RWPE1 (cell line): ENCODE measurements at places on chromosomes 3 and 15.
A peak's percentile ranks its signal among the peaks of the same experiment; 100 is the strongest.

DNA sequence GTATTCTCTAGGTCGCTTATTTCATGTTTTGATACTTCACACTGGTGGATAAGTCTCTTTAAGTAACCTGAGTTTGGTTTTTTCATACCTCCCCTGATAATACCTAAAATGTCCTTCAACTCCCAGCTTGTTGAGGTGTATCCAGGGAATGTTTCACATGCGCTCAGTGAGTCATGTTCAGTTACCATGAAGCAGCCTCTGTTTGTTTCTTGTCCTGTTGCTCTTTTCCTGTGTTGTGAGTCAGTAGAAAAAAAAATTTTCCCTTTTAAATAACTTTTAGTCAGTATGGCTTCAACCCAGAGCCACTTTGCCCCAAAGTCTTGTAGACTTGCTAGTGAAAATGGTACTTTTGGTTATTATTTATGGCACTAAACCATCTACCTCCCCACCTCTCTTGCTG lies 278.4 kb upstream of the ZPLD1 start:
- DNase-seq = peak; percentile 77

DNA sequence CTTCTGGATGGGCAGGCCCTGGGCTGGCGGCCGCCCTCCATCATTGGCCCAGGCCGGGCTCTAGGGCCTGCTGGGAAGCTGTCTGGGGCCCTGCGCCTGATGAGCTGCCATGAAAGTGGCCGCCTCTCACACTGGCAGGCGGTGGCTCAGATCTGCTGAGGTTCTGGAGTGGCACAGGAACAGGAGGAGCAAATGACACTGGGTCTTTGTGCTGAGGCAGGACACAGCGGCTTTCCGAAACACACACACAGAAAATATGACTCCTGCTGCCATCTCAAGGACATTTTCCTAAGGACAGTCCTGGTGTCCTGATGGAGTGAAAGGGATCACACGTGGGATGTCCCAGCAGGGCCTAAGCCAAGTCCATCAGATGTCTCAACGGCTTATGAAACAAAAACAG lies 103.5 kb downstream of the NUP210 start:
- no peak for DNase-seq

DNA sequence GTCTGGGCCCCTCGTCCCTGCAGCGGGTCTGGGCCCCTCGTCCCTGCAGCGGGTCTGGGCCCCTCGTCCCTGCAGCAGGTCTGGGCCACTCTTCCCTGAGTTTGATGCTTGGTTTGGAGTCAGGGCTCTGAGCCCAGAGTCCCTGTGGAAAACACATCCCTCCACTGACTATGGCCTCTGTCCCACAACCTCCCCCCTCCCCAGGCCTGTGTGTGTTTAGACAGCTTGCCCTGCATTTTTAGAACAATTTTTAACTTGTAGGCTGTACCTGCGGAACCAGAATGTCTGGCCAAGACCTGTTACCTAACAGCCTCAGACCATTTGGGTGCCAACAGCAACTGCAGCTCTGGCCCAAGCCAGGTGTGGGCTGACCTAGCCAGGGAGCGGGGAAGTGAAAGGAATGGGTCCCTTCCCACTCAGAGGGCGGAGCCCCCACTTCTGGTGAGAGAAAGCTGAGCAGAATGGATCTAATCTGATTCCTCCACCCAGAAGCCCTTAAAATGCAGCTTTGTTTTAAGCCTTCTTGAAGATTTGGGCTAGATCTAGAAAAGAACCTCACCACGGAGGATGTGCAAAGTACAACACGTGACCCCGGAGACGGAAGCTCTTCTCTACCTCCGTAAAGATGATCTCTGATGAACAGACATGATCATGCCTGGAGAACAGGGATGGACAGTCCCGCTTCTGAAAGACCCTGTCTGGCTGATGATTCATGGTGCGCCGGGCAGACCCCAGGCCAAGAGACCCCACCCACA lies 60.5 kb upstream of the TFRC start:
- DNase-seq = peak; percentile 29

DNA sequence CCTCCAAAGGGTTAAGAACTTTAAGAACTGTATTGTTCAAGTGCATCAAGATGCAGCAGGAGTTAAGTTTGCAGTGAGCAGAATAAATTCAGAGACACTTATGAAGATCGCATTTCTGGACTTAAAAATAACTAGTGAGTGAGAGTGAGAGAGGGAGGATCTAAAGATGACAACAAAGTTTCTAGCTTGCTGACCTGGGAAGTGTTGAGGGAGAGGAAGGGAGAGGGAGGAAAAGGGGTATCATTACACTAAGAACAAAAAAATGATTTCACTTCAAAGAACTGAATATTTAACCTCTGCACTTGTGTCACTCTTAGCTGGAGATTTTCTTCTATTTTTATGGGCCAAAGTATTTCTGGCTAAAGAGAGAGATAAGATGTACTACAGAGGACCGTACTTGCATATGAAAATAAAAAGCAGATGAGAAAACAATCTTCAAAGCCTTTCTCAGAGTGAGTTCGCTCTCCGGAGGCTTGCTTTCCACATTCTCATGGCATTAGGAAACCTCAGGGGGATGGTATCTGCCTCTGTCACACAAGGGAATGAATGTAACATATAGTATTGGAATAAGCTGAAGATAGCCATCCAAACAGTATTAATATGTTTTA lies 91.4 kb upstream of the TJP1 start:
- DNase-seq = no peak

DNA sequence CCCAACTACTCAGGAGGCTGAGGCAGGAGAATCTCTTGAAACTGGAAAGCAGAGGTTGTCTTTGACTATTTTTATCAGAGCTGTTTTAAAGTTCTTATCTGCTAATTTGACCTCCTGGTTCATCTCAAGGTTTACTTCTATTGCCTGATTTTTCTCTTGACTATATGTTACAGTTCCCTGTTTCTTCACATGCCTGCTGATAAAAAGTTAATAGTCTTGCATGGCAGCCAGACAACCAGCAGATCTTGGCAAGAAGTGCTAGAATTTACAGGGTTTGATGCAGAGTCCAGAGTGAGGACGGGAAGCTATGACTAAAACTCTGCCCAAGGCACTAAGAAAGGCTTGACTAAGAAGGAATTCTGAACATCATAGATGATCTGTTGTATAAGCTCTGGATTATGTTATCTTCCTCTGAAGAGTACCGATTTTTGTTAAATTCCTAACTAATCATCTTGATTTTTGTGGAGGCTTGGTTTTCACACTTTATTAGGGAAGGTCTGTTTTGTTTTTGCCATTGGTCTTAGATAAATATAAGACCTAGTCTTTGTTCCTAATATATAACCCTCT lies 85.9 kb downstream of the CHSY1 start:
- no peak for DNase-seq

DNA sequence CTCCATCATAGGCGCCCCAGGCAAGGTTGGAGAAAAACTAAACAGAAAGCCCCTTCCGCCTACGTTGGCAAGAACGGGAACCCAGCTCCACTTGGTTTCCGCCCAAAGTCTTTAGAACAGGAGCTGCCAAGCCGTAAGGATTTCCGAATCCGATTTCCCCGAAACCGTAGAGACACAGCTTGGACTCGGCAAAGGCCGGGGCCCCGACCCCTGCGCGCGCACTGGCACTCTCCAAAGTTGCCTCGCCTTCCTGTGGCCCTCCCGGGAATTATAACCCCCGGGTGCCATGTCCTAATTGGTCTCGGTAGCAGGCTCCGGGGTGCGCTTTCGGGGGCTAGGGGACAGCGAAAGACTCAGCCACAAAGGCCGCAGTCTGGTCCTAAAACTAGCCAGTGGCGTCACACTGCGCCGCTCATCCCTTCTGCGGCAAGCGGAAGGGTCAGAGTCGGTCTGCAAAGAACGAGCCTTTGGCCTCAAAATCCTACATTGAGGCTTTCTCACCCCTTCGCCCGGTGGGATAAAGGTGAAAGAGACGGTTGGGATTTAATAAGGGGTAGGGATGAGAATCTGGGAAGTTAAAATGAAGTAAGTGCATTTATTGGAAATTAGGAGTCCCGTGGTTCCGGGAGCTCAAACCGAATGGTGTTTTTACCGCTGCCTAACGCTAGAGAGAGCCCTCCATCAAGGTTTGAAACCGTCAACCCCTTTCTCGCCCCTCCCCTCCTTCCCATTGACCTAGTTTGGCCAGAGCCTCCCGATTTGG lies 6.8 kb downstream of the BCL6 start:
- DNase-seq = peak; percentile 92

GRCh38 chr3:115876876-115877614 lies 253.7 kb downstream of the GAP43 start:
- no peak for DNase-seq

GRCh38 chr3:101084404-101084803 lies 91.2 kb upstream of the ABI3BP start:
- DNase-seq = no peak
